ENCODE measurements at places on chromosomes 2 and 18. TPM values are rescaled to one million over a fixed set of nuclear protein-coding genes. Genes with fewer than 3 reads are reported as not detected.

- no peak for DNase-seq
These were observed 32.9 kb downstream of the ACTR3 start for GRCh38 chr2:113922784-113923183.

- DNase-seq = no peak
These were observed 63.1 kb downstream of the RHOB start for GRCh38 chr2:20509770-20510490.

DNA sequence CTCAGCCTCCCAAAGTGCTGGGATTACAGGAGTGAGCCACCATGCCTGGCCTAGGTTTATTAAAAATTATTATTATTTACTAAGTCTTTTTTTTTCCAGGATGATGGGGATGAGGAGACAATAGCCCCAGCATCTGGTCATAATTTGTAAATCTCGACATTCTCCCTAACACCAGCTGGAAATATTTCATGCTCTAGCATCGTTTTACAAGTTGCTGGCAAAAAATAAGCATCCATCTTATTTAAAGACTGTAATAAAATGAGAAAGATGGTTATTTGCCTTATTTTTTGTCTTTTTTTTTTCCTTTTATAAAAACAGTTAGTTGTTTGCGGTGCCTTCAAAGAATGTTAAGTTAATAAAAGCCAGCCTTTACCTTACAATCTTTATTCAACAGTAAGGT is 56.7 kb downstream of the SF3B1 start:
- DNase-seq = no peak

DNA sequence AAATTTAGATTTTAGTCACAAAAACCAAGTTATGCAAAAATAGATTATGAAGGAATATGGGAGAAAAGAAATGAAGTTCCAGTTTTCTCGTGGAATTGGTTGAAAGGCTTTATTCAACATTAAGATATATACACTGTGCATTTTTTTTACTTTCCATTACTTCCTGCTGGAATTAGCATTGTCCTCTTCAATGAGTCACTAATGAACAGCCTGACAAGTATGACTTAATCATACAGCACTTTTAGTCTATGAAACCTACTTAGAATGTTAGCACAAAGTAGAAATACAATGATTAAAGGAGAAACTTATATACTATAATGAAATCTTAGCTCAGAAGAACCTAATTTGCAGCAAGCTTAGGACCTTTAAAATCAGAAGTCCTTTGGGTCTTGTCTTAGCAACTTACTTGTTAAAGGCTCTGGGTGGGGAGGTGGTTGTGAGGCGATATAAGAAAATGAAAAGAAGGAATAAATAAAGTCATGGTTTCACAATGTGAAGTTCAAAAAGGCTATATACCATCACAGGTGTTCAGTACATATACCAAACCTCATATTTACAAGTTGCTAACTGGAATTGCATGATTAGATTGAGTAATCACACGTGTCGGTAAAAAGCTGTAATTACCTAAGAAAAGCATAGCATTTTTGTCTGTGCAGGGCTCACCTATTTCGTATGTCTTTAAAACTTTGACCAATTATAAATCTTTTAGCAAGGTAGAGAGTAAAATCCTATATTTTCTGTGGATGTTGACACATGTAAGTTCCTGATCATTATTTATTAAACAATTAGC is 236.8 kb downstream of the CAMKMT start:
- DNase-seq = no peak

DNA sequence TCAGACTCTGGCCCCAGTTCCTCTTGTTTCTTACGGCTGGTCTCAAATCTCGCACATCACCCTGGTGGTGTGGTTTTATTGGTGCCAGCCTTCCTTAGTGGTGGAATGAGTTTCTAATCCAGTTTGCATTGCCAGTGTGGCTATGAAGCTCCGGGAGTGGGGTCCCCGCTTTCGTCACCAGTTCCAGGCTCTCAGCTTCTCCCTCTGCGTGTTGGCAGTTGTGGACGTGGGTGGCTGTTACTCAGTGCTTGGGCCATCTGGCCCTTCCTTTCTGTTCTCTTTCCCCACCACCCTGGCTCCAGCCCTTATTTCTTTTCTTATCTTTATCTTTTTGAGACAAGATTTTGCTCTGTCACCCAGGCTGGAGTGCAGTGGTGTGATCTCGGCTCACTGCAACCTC is 30.1 kb downstream of the EFR3B start:
- no peak for DNase-seq

- DNase-seq = no peak
These were observed 2.1 kb upstream of the CHCHD5 start for GRCh38 chr2:112582314-112582746.

- no peak for DNase-seq
These were observed 47.9 kb downstream of the LDLRAD4 start for GRCh38 chr18:13266218-13267100.

- no peak for DNase-seq
These were observed 1564.6 kb upstream of the NXPH2 start for GRCh38 chr2:140344838-140345237.

The MAP3K2 gene
- total RNA-seq = 69.5 TPM

The SKOR2 gene
- not detected for total RNA-seq

- no peak for DNase-seq
These were observed 51.3 kb downstream of the RMDN2 start for GRCh38 chr2:37976411-37976810.

DNA sequence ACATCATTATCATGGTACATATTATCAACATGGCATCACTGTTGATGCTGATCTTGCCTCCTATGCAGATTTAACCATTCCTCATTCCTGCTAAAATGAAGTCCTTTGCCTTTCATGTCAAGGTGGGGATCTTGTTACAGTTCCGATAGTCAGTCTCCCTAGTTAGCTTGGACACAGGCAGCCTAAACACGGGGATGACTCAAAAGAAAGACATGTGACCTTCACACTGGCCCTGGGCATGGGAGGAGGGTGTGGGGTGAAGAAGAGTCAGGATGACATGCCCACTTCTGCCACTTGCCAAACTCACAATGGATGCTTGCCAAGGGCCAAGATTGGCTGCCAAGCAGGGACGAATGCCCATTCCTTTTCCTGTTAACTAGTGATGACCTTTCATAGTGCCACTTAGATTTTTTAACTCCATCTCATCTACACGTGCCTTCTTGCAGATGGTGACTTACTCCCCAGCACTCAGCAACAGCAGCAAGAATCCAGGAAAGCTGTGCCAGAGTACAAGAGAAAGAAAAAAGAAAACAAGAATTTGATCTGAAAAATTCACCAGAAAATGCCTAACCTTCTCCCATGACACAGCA is 13.9 kb upstream of the SLC1A4 start:
- DNase-seq = no peak

GRCh38 chr2:9273486-9274130 is 67.0 kb downstream of the ASAP2 start:
- DNase-seq = no peak

The PRKAG3 gene
- total RNA-seq = not detected

DNA sequence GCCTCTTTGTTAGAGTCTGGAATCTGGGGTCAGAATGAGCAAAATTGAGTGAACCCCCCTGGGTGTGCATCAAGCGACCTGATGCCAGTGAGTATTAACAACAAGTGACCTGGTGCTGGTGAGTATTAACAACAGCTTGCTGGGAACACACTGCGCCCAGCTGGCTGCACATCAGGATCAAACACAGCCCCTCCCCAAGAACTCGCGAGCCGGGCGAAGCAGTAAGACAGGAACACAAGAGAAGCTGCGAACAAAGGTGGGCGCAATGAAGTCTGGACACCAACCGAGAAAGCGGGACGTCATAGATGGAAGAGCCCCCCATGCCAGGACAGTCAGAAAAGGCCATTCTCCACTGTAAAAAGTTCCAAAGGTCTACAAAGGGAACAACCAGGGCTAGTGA is 34.3 kb downstream of the CRACDL start:
- no peak for DNase-seq

The FSHR gene
- total RNA-seq = not detected

The CRYBA2 gene
- total RNA-seq = not detected
